Mesangial cell (primary cell): ENCODE measurements at places on chromosomes 2 and 18. TPM values are rescaled to one million over a fixed set of nuclear protein-coding genes. Genes with fewer than 3 reads are reported as not detected.

Gene SNTG2
- 4.2 TPM in 1 of 2 replicates, not detected in the other for total RNA-seq

Gene MERTK
- total RNA-seq, result 1.3 and 3.7 TPM in 2 replicates

Gene LCT
- not detected in 2 replicates for total RNA-seq

Gene TRIP12
- total RNA-seq, result 89.1 and 94.7 TPM in 2 replicates
